ENCODE measurements at places on chromosomes 16 and 17. TPM values are rescaled to one million over a fixed set of nuclear protein-coding genes. Genes with fewer than 3 reads are reported as not detected.

DNA sequence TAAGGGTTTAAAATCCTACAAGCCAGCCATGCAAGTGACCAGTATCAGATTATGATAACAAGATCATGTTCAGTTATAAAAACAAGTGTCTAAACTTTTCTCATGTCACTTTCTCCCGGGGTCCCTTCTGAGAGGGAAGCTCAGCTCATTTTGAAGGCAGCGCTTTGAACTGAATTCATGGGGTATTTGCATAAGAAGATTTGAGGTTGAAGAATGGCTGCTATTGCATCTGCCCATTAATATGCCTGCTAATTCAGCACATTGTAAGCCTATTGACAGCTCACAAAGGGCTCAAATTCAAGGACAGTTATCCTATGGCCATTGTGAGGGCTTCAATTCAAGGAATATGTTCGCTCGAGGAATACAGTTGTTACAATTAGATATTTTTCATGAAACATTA is 290.2 kb upstream of the IRX3 start:
- DNase-seq = no peak

- DNase-seq = no peak
Measured at GRCh38 chr17:77209330-77209748, 68.6 kb downstream of the SEC14L1 start.

- no peak for DNase-seq
Measured at GRCh38 chr17:72053449-72053848, 67.4 kb upstream of the SOX9 start.

GRCh38 chr17:39751637-39752036 is 13.9 kb downstream of the GRB7 start:
- no peak for DNase-seq

DNA sequence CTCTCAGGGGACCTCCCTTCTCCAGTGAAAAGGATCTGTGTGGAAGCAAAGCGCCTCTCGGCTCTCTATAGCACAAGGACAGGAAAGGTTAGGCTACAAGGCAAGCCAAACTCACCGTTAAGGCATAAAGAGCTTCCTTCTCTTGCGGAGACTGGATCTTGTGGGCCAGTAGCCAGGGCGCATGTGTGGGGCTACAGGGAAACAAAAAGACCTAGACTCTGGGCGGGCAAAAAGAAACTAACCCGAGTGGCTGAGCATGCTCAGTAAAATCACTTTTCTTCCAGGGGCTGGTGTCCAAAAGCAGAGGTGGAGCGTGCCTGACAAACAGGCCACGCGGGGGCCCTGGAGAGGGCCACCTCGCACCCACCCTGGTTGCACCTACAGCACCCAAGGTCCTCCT is 16.1 kb downstream of the GGA2 start:
- no peak for DNase-seq

- DNase-seq = no peak
Measured at GRCh38 chr16:73317321-73317857, 269.5 kb upstream of the ZFHX3 start.

DNA sequence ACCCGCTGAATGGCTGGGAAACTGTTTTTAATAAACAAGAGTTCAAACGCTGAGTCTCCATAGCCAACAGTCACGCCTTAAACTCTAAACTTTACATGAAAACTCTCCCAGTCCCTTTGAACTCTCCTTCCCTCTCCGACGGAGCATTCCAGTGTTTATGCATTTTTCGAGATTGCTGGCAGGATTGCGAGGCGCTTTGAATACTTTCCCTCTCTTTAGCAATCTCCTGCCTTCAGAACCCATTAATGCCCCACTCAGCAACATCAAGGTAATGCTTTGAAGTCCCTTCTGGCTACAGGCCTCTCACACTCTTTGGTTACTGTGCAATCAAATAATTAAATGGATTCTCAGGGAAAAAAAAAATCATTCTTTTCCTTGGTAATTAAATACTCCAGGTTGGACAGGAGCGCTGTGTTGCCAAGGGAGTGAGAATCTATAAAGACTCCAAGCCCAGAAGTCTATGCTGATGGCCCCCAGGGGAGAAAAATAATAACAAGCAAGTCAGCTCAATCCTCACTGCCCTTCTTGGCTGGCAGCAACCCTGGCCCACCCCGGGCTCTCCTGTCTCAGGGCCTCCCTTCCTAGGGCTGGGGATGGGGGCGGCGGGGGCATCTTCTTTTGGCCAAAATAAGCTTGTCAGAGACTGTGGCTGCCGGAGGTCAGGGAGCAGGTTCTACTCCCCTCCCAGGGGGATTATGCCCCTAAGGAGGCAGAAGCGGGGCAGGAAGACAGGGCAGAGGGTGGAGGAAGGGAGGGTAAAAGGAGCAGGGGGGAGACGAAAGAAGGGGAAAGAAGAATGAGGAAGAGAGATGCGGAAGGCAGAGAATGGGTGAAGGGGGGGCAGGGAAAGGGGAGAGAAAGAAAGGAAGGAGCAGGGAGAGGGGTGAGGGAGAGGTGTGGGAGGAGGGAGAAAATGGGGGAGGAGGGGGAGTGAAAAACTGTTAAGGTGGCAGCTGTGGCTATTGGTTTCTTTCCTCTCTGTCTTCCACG is 45.2 kb downstream of the AXIN2 start:
- DNase-seq = no peak

DNA sequence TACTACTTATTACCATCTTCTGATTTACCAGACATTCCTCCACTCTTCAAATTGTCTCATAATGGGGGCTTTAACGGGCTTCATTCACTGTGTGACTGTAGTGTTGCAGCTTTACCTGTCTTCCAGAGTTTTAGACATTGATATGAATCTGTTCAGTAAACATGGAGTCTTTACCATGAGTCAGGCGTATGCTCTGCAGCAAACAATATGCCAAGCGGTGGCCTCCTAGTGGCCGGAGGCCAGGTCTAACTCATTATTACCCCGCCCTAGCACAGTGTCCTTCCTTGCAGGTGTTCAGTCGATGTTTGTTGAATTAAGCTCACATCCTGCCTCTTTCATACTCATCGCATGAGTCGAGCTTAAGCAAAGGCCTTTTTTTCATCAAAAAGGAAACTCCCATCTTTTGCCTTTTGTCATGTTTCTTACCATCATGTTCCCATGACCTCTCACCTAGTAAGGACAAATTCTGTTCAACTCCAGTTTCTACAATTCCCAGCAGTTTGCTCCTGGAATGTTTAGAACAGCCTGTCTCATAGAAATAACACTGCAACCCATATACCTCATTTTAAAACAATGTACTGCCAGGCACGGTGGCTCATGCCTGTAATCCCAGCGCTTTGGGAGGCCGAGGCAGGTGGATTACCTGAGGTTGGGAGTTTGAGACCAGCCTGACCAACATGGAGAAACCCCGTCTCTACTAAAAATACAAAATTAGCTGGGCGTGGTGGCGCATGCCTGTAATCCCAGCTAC is 39.4 kb downstream of the TUBD1 start:
- DNase-seq = peak; percentile 52

DNA sequence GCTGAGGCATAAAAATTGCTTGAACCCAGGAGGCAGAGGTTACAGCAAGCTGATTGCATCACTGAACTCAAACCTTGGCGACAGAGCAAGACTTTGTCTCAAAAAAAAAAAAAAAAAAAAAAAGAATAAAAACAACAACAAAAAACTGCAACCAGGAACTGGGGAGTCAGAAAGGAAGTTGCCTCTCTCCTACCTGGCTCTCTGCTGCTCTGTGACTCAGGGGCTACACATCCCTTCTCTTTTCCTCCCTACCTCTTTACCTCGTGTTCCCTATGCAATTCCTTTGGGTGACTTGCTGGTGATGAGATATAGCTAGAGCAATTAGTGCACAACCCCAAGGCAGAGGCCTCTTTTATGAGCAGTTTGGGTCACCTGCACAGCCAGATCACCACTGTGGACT is 95.9 kb downstream of the ABCC1 start:
- no peak for DNase-seq

DNA sequence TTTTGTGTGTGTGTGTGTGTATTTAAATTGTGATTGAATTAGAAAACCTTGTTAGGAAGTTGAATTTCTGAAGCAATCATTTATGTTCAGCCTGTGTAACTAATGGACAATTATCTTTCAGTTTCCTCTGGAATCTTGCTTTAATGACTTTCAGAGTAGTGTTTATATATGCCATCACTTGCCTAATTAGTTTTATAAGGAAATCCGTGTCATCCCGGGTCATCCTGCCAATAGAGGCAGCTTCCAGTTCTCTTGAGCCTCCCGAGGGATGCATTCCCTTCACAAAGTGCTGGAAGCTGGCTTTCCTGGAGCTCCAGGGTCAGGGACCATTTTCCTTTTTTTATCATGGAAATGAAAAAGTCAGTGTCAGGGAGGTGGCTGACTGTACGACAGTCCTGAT is 42.9 kb downstream of the PRKCA start:
- no peak for DNase-seq

DNA sequence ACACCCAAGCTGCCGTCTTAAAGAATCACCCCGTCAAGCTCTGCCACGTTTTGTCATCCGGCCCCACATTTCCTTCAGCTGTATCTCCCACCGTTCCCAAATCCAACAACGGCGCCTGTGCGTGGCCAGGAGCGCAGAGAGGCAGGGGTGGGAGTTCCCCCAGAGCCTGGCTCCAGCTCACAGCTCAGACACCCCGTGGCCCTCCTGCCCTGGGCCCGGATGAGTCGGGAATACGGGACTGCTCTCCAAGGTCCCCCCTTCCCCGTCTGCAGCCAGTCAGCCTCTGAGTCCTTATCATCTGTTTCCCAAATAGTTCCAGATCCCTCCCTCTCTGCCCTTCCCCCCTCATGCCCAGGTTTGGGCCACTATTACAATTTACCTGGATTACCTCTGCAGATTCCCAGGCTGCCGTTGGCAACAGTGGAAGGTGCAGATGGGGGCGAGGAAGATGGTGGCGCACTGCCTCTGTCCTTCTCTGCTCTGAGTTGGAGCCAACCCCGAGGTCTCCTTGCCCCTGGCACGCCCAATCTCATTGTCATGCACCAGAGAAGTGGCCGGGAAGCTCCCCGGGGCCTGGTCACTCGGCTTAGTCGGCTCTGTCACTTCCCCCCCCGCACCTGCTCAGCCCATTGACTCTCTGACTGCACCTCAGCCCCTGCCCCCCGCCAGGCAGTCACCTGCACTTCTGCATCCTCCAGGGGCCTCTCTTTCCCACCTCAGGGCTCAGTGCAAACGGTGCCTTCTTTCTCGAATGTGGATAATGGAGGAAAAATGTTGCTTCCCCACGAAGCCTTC is 18.3 kb upstream of the RPTOR start:
- DNase-seq = no peak

DNA sequence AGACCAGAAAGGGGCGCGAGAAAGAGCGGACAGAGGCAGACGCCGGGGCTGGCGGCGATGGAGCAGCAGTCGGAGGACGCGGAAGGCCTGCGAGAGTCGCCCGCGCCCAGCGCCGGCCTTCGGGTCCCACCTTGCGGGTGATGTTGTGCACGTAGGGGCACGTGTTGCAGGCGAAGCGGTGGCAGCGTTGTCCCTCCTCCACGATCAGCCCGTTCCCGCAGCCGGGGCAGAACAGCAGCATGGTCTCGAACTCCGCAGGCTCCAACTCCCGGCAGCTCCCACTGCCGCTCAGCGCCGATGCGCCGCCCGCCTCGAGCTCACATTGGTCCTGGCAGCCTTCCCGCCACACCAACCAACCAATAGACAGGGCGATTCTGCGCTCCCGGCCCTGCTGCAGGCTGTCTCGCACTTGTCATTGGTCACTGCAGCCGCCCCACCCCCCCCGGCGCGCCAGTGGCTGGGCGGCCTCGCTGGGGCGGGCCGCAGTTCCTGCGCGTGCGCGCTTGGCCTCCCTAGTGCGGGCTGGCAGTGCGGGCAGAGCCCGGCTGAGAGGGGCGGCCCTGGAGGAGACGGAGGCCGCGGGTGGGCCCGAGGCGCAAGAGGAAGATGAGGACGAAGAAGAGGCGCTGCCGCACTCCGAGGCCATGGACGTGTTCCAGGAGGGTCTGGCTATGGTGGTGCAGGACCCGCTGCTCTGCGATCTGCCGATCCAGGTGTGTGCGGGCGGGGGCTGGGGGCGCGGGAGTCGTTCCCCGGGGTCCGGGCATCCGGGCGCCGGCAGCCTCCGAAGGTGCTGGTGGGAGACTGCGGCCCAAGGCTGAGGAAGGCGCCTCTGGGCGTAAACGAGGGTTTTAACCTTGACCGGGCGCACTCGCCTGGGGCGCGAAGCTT is at the start of the genes POLR3K and SNRNP25:
POLR3K (minus strand) TSS at position 263 of the 891 bp plus-strand sequence; CDS start at position 241, 22 bp downstream.
SNRNP25 (plus strand) TSS at position 483 of the 891 bp plus-strand sequence; CDS start at position 672, 189 bp downstream.
- DNase-seq = peak; percentile 98

GRCh38 chr16:15464401-15465186 is 30.2 kb downstream of the BMERB1 start:
- no peak for DNase-seq

- DNase-seq = peak; percentile 12
Measured at GRCh38 chr17:16439811-16440351, 24.5 kb downstream of the TRPV2 start.

GRCh38 chr17:8991514-8992285 is 26.2 kb upstream of the PIK3R5 start:
- DNase-seq = peak; percentile 75

DNA sequence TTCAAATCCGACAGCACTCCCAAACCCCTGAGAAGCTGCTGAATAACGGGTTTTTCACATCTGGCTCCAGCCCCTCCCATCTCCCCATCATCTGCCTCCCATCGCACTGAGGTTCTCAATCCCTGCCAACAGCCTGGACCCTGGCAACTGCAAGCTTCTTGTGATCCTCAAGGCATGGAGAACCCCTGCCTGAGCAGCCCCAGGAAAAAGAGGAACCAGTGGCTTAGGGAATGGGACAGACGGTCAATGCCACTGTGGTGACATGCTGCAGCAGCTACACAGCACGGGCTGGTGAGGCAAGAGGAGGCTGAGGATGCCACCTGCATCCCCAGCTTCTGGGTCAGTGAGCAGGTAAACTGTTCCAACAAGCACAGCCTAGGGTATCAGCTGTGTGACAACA is 3.3 kb upstream of the MBTPS1 start:
- DNase-seq = no peak

DNA sequence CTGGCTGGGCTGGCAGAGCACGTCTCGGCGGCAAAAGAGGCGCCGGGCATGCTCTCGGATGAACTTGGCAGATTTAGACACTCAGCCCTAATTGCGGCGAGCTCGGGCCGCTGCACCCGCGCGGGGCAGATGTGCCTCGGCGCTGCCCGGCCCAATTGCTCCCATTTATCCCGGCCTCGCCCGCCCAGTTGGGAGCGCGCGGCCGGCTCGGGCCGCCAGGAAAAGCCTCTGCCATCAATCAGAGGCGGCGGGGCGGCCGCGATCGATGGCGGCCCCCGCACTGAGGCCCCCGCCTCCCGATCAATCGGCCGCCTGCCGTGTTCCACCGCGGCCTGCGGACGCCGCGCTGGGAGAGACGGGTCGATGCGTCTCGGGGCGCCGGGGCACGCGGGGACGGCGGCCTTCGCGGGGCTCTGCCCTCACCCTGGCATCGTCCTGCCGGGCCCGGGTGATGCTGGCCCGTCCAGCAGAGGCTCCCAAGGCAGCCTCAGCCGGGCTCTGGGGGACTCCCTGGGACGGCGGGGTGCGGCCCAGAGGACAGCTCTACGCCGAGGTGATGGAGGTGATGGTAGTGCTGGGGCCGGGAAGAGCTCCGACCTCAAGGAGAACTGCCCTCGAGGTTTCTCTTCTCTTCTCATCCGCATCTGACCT is 200.9 kb upstream of the N4BP1 start:
- no peak for DNase-seq

The MT1A gene
- not detected for polyA plus RNA-seq

The FSCN2 gene
- 0.17 TPM for polyA plus RNA-seq

The CDRT15L2 gene
- not detected for polyA plus RNA-seq

The LMF1 gene
- 9.9 TPM for polyA plus RNA-seq

The PLA2G10 gene
- polyA plus RNA-seq = not detected

The NAGS gene
- 1.3 TPM for polyA plus RNA-seq

The HOXB13 gene
- not detected for polyA plus RNA-seq

The OR2C1 gene
- 0.39 TPM for polyA plus RNA-seq

The PIMREG gene
- polyA plus RNA-seq = 0.31 TPM

Data from CD4-positive, CD25-positive, alpha-beta regulatory T cell (primary cell).